Astrocyte (in vitro differentiated cells and primary cell): ENCODE measurements at places on chromosomes 2 and 18. TPM values are rescaled to one million over a fixed set of nuclear protein-coding genes. Genes with fewer than 3 reads are reported as not detected.

GRCh38 chr2:60353863-60354262 is 199.6 kb downstream of the BCL11A start:
- DNase-seq = no peak

- no peak for DNase-seq
Observed at GRCh38 chr2:9326975-9327374, 96.4 kb downstream of the ITGB1BP1 start.

The EGR4 gene
- not detected in 2 replicates for total RNA-seq

- no peak for DNase-seq
Observed at GRCh38 chr2:95004711-95005110, 20.8 kb upstream of the MAL start.

GRCh38 chr2:183812091-183812490 is 687.8 kb downstream of the NUP35 start:
- peak; percentile 10 for DNase-seq
